Activated T-helper 2 cell treated with anti-CD3 and anti-CD28 coated beads, Interferon-gamma antibody, Interleukin-2, Interleukin-4, amounts not matched to agents 10 μg/mL and 5 μg/mL and 100 μg/mL, durations not matched to agents 14 hours and 24 hours and 36 hours (primary cell): ENCODE measurements at places on chromosomes 1 and 21.

DNA sequence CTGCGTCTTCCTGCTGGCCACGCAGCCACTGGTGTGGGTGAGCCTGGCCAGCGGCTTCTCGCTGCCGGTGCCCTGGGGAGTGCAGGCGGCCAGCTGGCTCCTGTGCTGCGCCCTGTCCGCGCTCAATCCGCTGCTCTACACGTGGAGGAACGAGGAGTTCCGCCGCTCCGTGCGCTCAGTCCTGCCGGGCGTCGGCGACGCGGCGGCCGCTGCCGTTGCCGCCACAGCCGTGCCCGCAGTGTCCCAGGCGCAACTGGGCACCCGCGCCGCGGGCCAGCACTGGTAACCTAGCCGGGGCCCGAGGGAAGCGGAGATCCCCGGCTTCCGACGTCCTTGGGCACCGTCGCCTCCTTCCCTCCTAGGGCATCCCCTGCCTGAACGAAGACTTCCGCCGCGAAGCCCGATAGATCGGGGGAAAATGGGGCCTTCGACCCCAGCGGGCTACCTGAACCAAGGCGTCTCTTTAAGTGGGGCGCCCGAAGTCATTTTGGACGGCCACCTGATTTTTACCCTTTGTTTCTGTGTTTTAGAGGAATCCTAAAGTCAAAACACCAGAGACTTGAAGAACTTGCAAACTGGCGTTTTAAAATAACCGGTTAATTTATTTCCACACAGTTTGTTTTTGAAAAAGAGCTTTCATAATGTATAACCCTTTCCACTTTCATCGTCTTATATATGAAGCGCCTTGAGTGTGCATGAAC, 2.0 kb downstream of the GPR88 start:
- no peak for DNase-seq
- H3K36me3 ChIP-seq, result no peaks in the 10 kb centered on the region
- H3K27ac ChIP-seq, result no peak overlapping the region
- H3K4me3 ChIP-seq, result peak overlapping the region; percentile 35
- H3K27me3 ChIP-seq, result peaks cover 73% of the 10 kb centered on the region

- DNase-seq, result peak; percentile 22
- H3K4me3 ChIP-seq, result no peak overlapping the region
- H3K4me1 ChIP-seq, result peaks cover 5% of the 10 kb centered on the region
- H3K27ac ChIP-seq, result no peak overlapping the region
Measured at GRCh38 chr21:34693192-34693810, 24.5 kb downstream of the CLIC6 start.

GRCh38 chr1:235588916-235589515, 60.6 kb downstream of the GNG4 start:
- DNase-seq, result no peak
- no peak overlapping the region for H3K27ac ChIP-seq
- H3K36me3 ChIP-seq, result peaks cover 74% of the 10 kb centered on the region
- H3K4me3 ChIP-seq, result no peak overlapping the region

- no peaks in the 10 kb centered on the region for H3K27me3 ChIP-seq
- no peaks in the 10 kb centered on the region for H3K4me1 ChIP-seq
- H3K36me3 ChIP-seq, result no peaks in the 10 kb centered on the region
Measured at GRCh38 chr21:27221077-27221476, 254.2 kb upstream of the ADAMTS5 start.
